NCI-H82 (cell line): ENCODE measurements at places on chromosomes 7 and 10.

DNA sequence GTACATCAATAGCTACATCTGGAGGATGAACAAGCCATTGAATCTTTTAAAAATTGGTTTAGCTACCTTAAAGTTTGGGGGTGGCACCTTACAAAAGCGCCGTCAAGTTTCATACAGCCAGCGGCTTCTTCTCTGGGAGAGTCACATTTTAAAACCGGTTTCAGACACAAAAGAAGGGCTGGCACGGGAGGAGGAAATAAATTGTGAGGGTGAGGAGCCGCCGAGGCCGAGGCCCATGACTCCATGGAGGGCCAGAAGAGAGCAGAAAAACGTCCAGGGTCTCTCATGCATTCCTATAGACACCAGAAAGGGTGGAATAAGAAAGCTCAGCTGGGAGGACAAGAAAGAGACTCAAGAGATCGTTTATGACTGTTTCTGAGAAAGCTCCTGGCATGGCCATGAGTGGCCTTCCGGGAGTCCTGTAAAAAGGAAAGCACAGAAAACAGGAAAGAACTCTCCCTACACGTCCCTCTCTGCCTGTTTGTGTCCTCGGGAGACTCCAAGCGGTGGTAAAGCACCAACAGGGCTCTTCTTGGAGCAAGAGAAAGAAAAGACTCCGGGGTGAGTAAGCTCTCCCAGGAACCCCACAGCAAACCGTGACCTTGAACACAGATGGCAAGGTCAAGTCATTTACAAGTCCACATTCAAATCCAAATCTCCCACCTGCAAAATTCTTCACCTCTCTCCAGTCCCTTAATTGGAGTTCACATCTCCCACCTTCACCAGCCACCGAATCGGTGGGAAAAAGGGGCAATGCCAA is 1.8 kb downstream of the FRAT2 start:
- peak; percentile 37 for DNase-seq

- DNase-seq = no peak
Observed at GRCh38 chr7:16630654-16631053, 14.9 kb downstream of the ANKMY2 start.

DNA sequence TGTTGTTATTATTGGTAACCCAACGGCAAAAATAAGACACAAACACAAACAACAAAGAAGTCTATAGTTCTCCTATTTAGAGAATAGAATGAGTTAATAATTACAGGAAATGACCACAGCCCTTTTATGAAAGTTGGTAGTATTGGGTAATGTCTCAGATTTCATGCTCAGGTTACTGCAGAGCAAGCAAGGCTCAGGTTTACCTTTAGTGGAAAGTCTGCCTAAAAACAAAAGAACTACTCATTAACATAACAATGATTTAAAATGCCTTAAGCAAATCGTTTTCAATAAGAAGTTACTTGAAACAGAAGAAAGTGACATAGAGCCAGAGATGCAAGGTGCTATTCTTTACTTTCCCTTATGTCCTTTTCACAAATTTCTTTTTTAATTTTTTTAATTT is 441.2 kb downstream of the PLXDC2 start:
- no peak for DNase-seq

DNA sequence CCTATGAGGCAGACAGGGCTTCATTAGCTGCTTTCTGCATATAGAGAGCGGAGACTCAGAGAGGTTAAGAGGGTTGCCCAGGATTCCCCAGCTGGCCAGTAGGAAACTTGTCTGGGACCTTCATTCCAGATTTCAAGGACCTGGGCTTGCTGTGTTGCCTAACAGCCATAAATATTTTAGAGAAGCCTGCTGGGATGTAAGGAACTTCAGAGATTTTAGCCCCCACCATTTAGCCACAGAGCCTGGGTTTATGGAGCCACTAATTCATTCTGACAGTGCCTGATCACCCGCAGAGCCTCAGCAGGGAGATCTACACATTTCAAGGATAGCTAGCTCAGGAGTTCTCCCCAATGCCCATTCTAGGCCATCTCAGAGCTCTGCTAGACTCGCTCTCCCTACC is 56.6 kb upstream of the TRUB1 start:
- DNase-seq = no peak

DNA sequence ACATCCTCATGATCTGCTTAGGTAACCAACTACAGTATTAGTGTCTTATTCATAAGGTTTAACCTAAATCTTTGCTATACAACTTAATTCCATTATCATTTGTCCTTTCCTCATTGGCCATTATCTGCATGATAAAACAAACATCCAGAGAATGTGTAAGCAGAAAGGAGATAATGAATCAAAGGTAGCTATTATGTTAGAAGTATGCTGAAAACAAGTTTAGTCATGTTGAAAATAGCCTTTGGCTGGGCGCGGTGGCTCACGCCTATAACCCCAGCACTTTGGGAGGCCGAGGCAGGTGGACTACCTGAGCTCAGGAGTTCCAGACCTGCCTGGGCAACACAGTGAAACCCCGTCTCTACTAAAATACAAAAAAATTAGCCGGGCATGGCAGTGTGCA is 78.2 kb downstream of the NT5C2 start:
- DNase-seq = no peak

- DNase-seq = no peak
Observed at GRCh38 chr10:124984376-124984775, 42.5 kb downstream of the ZRANB1 start.

DNA sequence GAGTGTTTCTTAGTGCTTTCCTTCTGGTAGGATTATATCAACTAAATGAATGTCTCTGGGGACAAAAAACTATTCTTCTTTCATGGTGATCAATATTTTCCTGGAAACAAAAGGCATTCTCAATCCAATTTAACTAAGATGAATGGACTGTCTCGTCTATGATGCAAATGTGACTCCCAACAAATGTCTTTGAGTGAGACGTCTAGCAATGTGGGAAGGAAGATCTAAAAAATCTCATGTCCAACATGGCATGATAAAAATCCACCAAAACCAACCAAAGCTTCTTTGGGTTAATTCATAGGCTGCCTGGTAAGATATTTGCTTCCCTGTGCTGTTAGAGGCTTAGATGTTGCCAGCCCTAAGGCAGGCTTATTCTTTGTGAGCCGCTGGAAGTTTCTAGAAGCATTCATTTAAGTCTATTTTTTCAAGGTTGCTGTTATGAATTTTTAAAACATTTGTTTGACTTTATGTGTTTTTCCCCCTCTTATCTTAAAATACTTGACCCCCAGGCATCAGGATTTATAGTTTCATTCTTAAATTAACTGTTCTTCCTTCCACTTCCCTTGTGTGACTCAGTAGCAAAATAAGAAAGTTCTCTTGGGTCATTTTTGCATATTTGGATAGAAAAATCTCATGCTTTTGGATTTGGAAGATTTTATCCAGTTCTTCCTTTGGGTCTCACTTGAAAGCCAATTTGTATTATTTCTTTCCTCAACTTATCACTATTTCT is 156.3 kb downstream of the NRP1 start:
- DNase-seq = no peak

DNA sequence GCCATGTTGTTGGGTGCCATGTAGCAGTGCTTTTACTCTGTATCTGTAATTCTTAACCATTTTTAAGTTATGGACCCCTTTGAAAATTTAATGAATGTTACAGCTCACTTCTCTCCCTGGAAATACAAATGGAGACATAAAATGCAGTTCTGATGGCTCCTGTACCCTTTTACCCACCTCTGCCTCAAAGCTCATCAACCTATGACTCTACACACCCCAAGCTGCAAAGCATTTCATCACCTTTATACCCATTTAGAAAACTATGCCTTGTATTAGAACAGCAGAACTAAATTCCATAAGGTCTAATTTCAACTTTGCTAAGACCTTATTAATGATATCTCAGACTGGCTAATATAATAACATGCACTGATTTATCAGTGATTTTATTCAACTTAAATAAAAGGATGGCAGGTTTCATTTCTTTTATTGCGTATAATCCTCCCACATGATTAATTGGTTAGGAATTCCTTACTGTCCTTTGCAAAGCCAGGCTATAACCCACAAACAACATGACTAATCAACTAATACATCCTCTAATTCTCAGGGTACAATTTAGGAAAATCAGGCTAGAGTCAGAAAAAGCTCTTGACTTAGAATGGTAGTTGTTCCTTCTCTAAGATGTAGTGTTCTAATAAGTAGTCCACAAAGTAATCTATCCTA is 68.1 kb downstream of the CPEB3 start:
- no peak for DNase-seq

DNA sequence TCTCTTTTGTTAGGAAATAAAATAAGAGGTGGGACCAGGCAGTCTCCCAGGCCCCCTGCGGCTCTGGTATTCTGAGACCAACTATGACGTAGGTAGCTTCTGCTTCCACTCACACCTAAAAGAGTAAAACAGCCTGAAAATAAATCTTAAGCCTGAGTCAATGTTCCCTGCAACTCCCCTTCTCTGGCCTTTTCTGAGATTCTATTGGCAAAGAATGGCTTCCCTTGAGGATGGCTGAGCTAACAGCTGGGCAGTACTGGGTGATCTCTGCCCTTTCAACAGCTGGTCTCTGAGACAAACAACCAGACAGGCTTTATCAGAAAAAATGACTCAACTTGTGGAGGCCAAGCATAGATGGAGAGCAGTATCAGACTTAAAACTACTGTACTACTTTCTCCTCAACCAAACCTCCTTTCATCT is 58.7 kb downstream of the CREB3L2 start:
- DNase-seq = no peak

DNA sequence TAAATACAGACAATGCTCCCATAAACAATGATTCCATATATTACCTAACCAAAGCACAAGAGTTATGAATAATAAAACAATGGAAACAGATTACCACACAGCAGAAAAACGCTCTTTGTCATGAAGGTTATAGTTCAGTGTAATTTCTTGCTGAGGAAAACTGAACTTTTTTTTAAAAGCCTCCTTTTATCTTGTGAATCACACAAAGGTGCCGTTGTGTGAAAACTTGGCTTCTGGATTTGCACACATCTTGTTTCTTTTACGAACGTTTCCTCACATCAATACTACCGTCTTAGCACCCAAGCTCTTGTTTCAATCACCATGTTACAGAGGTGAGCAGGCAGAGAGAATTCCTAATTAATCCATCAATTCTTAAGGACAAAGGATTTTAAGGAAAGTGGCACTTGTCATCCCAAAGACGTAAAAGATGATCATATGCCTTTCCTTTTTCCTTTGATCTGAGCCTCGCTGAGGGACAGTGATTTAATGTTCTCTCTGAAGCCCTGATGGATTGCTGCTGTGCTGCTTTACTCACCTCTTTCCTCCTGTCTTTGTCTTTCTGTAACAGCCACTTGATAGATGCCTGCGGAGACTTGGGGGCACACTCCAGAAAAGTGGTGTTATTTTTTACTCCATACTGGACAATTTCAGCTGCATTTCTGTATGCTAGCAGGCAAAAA is 110.1 kb downstream of the CD36 start:
- no peak for DNase-seq

GRCh38 chr10:131537281-131537680 is 225.8 kb upstream of the TCERG1L start:
- no peak for DNase-seq

DNA sequence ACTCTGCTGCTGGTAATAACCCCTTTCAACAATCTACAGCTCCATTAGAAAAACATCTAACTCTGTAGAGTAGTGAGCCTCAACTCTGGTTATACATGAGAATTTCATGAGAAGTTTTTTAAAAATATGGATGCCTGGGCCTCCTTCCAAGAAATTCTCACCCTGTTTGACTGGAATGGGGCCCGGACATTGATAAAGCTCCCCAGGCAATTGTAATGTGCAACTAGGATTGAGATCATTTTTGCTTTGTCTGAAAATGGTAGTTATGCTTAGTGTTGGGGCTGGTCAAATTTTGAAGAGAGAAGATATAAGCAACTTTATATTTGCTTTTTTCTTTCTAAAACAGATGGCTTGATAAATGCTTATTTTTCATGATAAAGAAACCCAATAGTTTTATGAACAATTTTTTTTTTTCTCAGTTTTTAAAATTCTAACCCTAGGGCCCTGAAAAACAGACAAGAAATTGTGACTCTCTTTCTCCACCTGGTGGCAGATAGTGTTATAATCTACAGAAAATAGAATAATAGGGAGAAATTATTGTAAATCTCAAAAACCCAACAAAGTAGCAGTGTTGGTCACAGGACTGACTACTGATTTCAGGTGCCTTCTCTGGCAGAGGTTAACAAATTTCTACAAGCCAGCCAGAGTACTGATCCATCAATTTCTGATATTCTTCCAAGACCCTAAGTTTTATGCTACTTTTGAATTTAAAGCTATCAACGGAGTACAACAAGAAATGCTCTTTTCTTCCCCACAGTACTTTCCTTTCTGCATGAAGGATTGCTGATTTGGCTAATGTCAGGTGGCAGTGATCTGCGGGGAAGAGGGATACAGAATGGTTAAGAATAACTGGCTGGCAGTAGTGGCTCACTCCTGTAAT is 174.8 kb downstream of the DKK1 start:
- peak; percentile 9 for DNase-seq

DNA sequence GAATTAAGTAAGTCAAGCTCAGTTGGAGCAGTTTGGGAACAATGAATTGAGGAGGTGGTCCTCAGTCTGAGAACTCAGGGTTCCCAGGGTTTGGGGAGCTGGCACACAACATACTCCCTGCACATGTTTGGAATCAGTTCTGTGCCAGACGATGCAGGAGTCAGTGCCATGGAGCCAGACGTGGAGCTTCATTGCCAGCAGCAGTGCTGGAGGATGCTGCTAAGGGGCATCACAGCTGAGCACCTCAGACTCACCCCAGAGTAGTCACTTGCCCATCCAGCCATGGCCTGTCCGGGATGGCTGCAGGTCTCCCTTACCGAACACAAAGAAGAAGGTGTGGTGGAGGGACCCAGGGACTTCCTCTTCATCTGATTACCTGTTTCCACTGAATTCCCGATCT is 7.9 kb downstream of the GIMAP5 start:
- no peak for DNase-seq

GRCh38 chr10:75401569-75402485 is at the start of gene ZNF503:
ZNF503 (minus strand) TSS chr10:75401764; CDS start chr10:75401419, 345 bp downstream.
- DNase-seq = peak; percentile 94

DNA sequence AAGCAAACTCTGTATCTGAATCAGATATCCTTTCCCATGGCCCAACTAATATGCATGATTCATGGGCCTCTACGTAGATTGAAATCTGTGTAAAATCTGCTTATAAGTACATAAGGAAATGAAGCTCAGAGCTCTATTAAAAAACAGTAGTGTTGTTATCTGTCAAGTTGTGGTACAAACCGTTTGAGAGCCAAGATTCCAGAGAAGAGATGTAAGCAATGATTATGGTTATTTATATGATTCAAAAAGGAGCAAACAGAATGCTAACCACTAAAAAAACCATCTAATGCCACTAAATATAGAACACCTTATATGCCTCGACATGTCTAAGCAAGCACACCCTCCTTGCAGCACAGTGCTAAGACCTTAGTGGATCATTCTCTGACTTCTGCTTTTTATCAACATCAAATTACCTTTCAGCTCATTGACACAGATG is 26.6 kb downstream of the RPP38 start:
- DNase-seq = no peak

GRCh38 chr10:68647672-68648341 is 73.2 kb upstream of the CCAR1 start:
- DNase-seq = no peak

- no peak for DNase-seq
Observed at GRCh38 chr7:116588225-116588624, 63.4 kb downstream of the CAV1 start.

- no peak for DNase-seq
Observed at GRCh38 chr10:107553470-107553869, 389.0 kb upstream of the SORCS1 start.
